ENCODE measurements at places on chromosomes 6 and 20. TPM values are rescaled to one million over a fixed set of nuclear protein-coding genes. Genes with fewer than 3 reads are reported as not detected.

DNA sequence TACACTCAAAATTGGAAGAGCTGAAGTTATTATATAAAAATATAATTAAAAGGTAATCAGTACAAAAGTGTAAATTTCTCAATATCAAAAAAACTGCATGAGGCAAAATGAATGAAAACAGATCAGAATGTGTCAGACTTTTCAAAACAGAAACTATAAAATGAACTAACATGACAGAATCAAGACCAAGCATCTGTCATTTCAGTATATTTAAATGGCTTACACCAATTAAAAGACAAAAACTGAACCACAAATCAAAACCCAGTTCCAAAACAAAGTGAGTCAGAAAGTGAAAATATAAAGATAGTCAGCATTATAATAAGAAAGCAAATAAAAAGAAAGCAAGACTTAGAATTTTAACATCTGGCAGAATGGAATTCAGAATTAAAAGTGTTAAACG lies 289.7 kb downstream of the UBE3D start:
- DNase-seq, result no peak

SEMG1 gene
- not detected for total RNA-seq

BIRC7 gene
- not detected for total RNA-seq

FAM209B gene
- not detected for total RNA-seq

DNA sequence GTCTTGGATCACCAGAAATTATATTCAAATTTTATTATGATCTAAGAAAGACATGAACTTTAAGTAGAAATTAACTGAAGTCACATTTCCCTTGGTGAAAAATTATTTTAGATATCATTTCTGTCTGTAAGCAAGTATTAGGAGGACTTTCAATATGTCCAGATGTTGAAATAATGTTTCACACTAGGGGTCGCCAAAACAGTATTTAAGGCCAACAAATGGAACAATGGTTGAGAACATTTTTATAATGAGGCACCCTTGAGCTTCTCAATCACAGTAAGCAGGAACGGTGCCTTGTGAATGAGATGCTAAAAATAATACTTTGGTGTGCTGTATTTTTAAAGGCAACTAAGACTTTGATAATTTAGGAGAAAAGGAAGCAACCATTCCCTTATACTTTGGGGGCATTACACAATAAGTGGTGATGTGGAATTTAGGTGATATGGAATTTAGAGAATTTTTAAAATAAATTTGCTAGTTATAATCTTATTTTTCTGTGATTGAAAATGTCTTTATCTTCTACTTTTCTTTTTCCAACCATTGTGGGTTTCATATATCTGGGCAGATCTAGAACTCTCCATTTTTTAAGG lies 9.6 kb upstream of the SF3B5 start:
- no peak for DNase-seq

- no peak for DNase-seq
Observed at GRCh38 chr6:1215023-1215422, 96.9 kb upstream of the FOXQ1 start.

- DNase-seq, result no peak
Observed at GRCh38 chr20:45874576-45874975, 6.5 kb upstream of the ZSWIM1 start.

DNA sequence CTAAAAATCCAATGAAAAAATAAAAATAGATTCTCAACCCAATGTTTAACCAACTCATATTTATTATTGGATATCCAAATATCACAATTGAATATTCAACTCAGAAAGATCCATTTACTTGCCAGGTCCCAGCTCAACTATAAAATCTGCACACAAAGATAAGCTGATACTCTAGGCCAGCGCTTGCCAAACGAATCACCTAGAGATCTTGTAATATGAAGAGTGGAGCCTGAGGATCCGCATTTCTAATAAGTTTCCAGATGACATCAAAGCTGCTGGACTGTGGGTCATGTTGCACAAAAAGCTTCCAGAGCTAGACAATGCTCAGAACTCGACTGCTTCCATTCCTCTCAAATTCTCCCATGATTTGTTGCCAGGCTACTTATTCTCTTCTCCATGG lies 51.7 kb upstream of the HSF2 start:
- DNase-seq, result no peak

GRCh38 chr6:52510213-52510562 lies 66.7 kb downstream of the TRAM2 start:
- DNase-seq, result no peak

DDO gene
- not detected for total RNA-seq

All from type B pancreatic cell (in vitro differentiated cells).